ENCODE measurements at places on chromosomes 2 and 18.

GRCh38 chr2:88751768-88752167 lies 60.3 kb downstream of the RPIA start:
- DNase-seq: no peak

GRCh38 chr18:3103576-3103975 lies 90.6 kb upstream of the LPIN2 start:
- DNase-seq: no peak

DNA sequence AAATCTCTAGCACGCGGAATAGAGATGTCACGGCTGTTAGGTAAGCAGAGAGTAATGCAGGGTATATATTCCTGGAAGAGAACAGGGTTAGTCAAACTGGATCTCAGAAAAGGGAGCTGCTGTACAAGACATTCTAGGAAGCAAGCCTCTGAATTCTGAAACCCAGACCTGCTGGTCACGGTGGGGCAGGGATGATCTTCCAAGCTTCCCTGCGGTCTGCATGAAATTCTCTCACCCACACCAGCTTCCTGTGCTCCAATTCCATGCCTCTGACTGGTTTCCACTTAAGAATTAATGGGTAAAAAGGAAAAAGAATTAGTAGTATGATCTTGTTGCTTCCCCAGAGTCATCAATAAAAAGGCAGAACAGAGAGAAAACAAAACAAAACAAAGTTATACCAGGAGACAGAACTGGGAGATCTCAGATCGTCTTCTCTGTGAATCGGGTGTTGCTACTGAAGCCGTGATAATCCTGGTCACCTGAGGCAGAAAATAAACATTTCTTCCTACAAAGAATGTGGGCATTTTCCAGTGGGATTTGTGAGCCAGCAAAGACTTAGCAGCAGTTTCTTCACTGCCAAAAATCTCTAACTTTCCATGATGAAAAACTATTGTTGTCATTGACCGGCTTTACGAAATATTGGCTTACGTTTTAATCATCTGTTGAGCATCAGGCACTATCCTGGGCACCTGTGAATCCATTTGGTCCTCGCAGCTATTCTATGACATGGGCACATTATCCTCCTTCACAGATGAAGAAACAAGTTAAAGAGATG lies 5.3 kb upstream of the CYP27C1 start:
- no peak for DNase-seq

DNA sequence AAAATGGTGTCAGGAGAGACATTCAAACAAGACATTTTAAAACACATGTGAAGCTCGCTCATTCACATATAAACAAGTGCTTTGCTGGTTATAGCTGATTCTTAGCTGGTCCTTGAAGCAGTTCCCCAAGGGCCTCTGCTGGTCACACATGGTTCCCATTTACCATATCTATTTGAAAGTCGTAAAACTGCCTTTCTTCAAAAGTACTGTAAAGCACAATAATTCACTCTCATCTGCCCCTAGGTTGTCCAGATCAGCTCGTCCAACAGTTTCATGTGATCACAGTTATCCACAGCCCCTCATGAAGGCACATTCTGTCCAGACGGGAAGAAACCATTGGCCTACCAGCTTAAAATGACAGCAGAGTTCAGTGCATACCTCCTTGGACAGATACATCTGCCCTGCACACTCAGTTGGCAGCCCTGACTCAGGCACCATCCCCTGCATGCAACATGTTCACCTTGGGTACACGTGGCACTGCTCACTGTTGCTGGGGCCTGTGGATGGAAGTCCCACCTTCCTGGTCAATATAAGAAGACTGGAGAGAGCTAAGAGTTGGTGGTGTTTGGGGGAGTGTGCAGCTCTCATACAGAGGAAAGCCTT lies 108.0 kb upstream of the HAAO start:
- no peak for DNase-seq

DNA sequence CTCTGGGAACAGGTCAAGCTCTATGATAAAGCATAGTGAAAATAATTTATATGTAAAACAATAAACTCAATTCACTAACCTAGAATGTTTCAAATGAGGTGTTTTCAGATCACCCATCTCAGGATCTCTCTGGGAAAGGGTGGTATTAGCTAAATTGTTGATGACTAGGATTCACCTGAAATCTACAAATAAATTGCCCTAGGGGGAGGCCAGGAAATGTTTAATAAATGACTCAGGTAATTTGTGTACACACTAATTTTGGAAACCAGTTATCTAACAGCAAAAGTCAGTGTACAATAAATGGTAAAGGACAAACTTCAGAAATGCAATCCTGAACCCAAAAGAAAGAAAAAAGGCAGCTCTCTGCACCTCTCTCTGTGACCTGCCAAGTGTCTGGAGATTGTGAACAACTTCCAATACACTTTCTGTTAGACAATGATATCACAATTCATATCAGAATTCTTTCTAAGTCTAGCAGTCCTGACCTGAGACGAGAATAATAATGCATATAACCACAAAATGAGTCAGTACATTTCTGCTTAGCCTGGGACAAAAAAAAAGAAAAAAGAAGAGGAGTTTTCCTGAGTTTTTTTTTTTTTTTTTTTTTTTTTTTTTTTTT lies 760.0 kb downstream of the EPHA4 start:
- DNase-seq: no peak

GRCh38 chr2:71646028-71646427 lies 192.7 kb downstream of the DYSF start:
- no peak for DNase-seq

All from SK-MEL-5 (cell line).